ENCODE measurements at places on chromosomes 6 and 20.

GRCh38 chr20:37901240-37901639 lies 1.7 kb upstream of the VSTM2L start:
- DNase-seq: no peak

DNA sequence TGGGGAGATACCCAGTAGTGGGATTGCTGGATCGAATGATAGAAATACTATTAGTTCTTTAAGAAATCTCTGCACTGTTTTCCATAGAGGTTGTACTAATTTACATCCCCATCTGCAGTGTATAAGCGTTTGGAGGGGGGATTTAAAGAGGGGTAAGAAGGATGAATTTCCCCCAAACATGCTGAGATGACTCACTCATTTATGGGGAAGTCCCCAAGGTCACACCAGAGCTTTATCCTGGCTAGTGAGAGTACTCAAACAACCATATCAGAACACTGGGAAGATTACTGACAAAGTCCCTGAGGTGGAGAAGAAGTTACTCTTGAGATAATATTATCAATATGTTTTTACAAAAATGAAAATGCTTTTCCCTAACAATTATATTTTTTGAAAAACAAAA lies 44.0 kb downstream of the ROS1 start:
- no peak for DNase-seq

DNA sequence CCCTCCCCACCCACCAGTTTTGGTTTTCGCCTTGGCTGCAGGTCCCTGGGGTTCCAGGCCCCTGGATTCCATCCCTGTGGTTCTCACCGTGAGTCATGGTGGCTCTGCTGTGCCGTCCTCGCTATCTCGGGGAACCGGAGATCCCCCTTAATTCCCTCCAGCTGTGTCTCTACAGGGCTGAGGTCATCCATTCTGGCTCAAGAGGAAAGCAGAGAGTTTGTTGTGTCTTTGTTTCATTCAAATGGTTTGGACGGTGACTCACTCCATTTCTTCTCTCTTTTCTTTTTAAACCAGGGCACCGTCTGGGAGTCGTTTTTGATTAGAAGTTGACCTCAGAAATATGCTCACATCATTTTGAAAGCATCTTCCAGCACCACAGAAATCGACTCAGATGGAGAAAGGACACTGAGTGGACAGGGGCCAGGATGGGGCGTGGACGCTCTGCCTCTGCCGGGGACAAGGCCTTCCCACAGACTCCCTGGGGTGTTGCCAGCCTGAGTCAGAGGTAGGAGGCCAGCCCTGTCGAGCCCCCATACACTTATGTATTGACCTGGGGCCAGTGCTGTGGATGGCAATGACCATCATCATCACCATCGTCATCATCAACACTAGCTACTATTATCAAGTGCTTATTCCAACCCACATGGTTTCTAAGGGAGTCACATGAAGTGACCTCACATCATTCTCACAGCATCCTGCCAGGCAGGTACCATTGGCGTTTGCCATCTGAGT lies 176.2 kb downstream of the NFATC2 start:
- DNase-seq: peak; percentile 97

DNA sequence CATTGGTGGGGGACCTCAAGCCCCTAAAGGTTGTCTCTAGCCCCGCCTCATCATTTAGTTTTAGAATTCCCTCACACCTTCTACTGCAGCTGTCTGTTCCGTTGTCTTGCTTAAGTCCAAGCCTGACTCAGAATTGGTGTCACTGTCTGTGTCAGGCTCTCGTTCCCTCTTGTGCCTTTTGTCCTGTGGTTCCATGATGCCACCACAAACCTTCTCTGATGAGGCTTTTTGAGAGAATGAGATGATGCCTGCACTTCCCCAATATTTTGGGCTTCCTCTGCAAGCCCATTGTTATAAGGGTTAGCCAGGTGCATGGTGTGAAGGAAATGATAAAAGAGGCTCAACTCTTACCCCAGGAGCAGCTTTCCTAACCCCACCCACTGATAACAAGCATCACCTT lies 8.1 kb upstream of the AKIRIN2 start:
- no peak for DNase-seq

DNA sequence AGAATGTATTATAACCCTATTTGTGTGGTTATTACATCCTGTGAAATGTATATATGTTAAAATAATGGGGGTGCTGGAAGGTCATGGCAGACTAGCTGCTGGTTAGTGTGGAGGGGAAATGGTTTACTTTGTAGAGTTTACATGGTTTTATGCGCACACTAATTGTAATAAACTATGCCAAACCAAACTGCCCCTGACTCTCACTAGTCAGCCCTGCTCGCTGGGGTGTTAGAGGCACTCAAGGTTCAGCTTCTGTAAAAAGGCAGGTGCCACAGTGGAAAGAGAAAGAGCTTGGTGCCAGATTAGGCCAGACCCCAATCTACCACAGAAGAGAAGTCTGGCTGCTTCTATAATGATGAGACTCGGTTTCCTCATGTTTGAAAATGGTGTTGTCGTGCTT lies 52.7 kb downstream of the GOPC start:
- DNase-seq: no peak

DNA sequence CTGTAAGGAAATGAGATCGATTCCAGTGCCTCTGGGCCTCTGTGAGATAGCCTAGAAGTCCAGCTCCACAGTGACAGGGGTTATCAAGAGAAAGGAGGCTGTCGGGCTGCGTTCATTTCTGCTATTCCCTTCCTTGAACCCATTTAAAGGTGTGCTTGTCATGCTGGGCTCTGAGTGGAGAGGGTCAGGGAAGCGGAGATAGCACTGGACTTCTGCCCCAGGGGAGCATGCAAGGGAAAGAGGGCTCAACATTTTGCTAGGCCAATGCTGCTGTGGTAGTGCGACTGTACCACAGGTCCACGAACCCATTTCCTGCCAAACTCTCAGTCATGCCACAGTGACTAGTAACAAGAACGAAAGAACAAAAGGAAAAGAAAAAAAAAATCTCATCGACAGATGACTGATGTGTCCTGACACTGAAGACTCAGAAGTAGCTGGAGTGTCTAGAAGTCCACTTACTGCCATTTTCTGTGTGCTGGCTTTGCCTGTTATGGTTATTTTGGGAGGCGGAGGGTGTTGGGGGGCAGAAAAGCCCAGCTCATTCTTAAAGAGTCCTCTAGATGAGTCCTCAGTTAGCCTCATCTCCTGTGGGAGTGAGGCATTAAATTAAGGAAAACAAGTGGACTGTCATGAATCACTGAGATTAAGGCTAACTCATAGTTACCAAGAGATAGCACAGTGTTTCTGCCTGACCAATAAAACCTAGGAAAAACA lies 8.1 kb downstream of the NEDD9 start:
- DNase-seq: no peak

- no peak for DNase-seq
These were observed 26.2 kb downstream of the ADTRP start for GRCh38 chr6:11752360-11752759.

DNA sequence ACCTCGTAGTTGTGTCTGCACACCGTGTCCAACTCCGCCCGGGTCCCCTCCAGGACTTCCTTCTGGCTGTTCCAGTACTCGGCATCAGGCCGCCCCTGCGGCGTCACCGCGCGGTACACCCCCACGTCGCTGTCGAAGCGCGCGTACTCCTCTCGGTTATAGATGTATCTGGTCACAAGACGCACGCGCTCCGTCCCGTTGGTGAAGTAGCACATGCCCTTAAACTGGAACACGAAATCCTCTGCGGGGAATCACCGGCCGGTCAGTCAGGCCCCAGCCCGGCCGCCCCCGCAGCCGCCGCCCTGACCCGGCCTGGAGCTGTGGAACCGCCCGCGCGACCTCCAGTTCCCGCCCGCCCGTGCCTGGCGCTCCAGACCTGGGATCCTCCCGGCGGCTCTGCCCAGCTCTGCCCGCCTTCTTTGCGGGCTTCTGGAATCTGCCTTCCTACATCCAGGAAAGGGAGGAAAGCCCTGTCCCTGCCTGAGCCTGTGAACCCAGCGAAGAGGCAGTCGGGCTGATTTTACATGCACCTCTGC lies 1.6 kb downstream of the HLA-DQB1 start:
- DNase-seq: no peak

- DNase-seq: no peak
These were observed 172.4 kb upstream of the SSTR4 start for GRCh38 chr20:22862671-22863230.
